Aorta (tissue), 5 donors: ENCODE measurements at places on chromosomes 16 and 17.

- no peak for DNase-seq
Measured at GRCh38 chr16:52004343-52004742, 542.6 kb downstream of the TOX3 start.

DNA sequence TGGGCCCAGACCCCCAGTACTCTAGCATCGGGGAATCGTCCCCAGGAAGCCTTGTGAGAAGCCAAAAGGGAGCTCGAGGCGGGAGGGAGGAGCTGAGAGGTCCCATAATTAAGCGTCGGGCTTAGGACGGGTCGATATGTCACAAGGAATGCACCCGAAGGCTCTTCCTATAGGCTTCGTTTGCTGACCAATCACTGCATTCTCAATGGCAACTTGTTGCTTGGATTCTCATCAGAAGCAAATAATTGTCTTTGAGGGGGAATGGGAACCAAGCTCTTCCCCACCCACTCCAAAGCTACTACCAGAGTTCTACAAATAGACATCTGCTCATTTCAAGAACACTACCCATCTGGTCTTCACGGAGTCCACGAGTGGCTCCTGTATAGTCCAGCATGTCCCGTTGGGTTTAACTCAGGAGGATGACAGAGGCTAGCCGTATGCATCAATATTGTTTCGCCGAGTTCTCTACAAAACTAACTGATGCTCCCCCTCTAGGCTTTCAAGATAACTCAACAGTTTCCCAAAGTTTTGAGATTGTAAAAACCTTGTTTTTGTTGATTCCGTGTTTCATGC, 628 bp upstream of the BLMH start:
- DNase-seq: no peak

DNA sequence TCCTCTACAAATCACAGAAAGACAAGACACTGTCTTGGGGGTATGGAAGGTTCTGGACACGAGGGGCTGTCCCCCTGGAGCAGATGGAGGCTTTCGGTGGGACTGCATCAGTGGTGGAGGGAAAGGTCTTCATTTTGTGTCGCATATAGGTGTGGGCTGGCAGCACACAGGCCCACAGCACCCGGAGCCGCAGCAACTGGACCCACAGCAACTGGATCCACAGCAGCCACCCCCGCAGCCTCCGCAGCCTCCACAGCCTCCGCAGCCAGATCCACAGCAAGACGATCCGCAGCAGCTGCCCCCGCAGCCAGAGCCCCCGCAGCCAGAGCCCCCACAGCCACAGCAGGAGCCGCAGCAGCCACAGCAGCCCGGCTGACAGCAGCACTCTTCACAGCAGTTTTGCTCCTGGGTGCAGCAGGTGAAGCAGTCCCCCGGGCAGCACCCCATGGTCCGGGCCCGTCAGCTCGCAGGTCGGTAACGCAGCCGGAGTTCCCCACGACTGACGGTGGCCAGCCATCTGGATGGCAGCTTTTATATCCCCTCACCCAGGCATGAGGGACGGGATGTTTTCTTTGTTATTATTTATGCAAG, at the start of gene KRTAP17-1:
Gene KRTAP17-1 (minus strand): TSS at position 507 of the 591 bp plus-strand sequence. CDS start 60 bp downstream, at position 447.
- DNase-seq: peak; percentile 63

DNA sequence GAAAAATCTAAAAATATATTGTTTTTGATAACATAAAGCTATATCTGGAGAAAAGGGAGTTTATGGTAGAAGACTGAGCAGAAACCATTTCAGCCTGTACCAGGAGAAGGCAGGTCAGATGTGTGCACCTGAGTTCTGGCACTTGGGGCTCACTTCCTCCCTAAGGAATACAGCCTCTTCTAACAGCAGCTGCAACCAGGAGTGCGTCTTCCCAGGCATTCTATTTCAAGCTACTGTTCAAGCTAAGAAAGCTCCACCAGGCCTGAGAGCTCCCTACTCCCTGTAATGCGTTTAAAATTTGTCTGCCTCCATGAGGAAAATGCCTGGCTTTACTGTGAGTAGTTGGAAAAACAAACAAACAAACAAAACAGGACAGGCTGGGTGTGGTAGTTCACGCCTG, 96.1 kb downstream of the ZNF778 start:
- DNase-seq: no peak

- no peak for DNase-seq
Measured at GRCh38 chr17:16938496-16939207, 33.3 kb downstream of the TNFRSF13B start.

GRCh38 chr16:58730724-58731370, 3.3 kb downstream of the GOT2 start:
- DNase-seq: no peak

DNA sequence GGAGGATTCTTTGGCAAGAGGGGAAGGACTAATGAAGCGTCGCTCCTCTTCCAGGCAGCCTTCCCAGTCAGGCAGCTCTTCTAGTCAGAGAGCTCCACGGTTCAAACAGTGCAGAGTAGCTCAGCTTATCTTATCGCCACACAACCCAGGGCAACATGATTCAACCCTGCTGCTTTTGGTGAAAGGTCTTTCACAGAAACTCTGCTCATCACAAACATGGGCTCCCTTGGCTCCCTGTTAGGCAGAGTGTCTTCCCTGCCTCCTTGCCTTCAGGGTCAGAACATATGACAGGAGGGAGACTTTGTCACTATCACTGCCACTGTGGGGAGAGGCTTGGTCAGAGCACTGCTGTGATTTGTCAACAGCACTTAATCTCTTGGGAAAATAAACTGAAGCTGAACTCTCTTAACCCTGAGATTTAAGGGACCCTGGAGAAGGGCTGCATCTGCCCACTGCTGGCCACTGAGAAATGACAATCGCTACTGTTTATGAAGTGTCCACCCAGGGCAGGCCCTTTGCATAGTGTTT, 6.9 kb upstream of the SLC13A2 start:
- DNase-seq: no peak

DNA sequence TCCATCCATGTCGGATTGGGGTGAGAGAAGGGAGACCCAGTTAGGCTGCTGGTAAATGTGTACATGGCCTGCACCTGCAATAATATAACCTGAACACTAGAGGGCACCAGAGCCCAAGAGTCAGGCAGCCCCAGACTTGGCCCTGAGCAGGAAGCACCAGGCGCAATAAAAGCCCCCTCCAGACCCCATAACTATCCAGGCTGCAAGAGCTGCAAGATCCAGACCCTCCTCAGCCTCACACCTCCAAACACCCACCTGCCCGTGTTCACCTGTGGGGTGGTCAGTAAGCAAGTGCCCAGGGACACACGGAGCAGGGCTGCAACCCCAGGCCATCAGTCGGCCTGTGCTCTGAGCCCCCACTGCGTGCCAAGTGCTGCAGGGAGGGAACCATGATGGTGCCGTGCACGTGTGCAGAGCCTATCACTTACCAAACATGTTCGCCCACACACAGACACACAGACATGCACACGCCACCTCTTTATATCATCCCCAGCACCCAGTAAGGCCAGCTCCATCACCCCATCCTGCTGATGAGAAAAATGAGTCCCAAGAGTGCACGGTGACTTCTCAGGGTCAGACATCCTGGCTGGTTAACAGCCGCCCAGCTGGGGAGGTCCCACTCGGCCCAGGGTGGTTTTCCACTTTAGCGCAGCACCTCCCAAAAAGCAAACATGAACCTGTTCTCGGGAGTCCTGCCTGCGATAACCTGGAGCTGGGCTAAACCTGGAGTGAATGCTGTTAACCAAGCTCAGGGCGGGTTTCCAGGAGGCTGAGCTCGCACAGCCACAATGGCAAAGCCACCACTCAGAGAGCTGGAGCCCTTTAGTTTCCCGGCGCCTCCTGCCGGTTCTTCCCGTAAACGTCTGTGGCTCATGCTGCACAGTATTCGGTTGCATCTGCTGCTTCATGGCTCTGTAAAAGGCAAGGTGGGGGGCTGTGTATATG, 439.8 kb downstream of the SOX9 start:
- peak; percentile 63 for DNase-seq

GRCh38 chr17:18203308-18203707, 19.7 kb downstream of the ALKBH5 start:
- DNase-seq: no peak
